ENCODE measurements at places on chromosomes 1 and 21.

DNA sequence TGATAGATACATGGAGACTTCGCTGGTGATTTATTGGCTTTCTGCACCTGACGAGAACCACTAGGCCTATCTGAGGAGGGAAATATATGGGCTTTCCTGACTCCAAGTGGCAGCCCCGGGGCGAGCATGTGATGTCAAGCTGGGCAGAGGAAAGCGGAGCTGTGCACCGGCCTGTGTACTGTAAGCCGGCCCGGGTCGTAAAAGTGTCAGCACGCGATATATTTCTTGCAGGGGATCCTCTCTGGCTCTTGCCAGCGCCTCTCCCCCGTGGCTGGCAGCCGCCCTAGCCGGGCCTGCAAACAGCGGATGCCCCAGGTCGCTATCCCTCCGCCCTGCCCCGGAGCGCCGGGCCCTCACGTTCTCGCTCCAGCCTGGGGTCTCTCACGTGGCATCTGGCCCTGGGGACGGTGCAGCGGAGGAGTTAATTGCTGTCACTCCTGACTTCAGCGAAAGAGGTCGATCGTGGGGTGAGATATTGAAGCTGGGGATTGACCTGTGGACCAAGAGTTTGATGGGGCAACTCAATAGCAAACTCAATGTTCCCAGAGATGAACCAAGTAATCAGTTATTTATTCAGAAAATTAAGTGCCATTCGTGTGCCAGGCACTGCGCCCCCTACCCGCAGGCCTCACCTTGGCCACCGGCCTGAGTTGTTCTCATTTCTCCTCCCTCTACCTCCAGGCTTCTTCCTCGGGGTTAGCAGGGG, 41.0 kb upstream of the HAO2 start:
- peak; percentile 56 for DNase-seq

DNA sequence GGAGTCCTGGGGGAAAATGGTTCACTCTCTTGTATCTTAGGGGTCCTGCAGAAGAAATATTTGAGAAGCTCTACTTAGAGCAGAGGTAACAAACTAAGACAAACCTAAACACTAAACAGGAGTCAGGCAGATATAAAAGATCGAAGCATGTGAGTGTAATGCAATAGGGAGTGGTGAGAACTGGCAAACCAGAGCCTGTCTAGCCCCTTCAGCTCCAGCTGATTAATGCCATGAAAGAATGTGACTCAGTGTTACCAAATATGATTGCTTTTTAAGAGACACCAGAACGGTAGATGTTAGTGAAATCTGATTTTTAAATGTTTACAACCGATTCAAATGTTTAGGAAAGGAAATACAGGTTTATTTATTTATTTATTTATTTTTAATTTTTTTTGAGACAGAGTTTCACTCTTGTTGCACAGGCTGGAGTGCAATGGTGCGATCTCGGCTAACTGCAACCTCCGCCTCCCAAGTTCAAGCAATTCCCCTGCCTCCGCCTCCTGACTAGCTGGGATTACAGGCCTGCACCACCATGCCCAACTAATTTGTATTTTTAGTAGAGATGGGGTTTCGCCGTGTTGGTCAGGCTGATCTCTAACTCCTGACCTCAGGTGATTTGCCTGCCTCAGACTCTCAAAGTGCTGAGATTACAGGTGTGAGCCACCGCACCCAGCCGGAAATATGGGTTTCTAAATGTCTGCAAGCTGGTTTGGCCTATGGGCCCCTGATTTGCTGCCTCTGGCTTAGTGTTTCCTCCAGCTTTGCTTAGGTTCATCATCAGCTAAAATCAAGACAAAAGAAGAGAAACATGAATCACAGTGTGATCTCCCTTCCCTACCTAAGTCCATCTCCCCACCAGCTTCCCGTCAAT, 12.2 kb downstream of the TXNIP start:
- DNase-seq = no peak

DNA sequence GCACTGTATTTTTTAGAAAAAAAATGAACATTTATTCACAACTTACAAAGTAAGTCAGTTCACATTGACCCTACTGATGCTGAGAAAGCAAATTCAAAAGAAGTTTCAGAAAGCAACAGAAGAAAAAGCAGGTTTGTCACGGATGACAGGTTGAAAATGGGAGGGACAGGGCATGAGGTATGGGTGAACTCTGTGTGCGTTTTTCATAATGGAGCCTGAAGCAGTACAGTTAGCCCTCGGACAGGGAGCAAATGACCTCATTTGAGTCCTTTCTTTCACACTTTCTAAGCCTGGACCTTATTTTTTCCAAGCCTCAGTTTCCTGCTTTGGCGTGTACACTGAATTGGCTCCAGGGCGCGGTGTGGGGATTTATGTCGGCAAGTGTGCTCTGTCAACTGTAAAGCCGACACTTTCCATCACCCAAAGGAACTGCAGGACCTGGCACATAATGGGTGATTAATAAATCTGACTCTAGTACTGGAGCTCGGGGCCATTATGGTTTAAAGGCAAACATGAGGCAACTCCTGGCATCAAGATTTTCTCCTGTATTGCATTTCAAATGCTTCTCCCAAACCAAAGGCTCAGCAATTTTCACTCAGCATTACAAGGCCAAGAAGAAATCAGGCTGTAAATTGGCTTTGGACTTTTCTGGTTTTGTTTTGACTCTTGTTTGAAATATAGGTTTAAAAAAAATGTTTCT, 345.5 kb upstream of the DUSP10 start:
- peak; percentile 40 for DNase-seq

DNA sequence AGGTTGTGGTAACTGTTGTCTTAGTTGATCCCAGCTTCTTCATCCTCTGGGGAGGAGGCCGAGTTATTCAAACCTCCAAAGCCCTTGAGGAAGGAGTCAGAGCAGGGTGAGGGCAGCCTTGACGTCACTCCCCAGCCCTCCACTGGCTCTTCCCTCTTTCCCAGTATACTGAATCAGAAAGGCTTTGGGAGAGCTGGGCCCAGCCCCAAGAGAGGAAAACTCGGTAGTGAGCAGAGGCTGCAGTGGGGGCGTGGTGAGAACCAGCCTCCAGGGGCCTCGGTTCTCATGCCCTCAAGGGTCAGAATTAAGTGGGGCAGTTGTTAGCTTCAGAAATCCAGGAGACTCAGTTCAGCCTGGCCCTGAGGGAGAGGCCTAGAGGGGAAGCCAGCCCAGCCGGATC, 1.8 kb upstream of the GJA4 start:
- DNase-seq = no peak

DNA sequence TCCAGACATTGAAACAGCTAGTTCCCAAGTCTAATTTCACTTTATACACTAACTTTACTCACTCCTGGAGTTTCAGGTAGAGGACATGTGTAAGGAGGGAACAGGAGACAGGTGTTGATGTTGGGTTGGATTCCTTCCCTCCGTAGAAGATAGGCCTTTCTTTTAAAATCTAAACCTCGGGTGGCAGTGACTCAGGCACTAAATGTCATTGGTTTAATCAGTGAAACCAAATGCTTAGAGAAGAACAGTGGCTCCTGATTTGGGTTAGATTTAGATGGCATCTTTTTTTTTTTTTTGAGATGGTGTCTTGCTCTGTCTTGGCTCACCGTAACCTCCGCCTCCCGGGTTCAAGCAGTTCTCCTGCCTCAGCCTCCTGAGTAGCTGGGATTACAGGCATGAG, 7.2 kb downstream of the CAP1 start:
- no peak for DNase-seq

- DNase-seq = no peak
These were observed 1527.3 kb upstream of the TPTE start for GRCh38 chr21:8993943-8994639.

GRCh38 chr1:51855624-51856023, 22.9 kb downstream of the NRDC start:
- no peak for DNase-seq

- DNase-seq = no peak
These were observed 76.3 kb downstream of the EPHB2 start for GRCh38 chr1:22786719-22787489.

- no peak for DNase-seq
These were observed 8.9 kb downstream of the LSS start for GRCh38 chr21:46219591-46220239.

DNA sequence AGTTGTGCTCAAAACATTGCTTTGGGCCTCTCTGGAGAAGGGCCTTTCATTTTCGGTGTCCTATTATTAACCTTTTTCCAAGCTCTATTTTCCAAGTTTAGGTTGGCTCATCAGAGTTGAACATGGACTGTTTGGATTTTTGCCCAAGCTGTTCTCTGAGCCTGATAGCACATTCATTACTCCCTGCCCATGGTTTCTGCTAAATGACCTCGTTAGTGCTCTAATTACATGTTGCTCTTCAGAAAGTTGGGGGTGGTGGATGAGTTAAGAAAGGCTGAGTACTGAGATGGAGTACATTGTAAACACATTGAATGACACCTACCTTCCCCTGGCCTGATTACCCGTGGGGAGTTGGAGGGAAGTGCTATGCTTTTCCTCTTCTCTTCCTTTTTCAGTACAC, 38.9 kb downstream of the LMO4 start:
- no peak for DNase-seq

Data from AG10803 (cell line).